ENCODE measurements at places on chromosomes 16 and 17. TPM values are rescaled to one million over a fixed set of nuclear protein-coding genes. Genes with fewer than 3 reads are reported as not detected.

Gene TMC5
- 9.9 TPM for total RNA-seq

Gene SLC16A6
- 0.24 TPM for total RNA-seq

Gene TAC4
- total RNA-seq = not detected

DNA sequence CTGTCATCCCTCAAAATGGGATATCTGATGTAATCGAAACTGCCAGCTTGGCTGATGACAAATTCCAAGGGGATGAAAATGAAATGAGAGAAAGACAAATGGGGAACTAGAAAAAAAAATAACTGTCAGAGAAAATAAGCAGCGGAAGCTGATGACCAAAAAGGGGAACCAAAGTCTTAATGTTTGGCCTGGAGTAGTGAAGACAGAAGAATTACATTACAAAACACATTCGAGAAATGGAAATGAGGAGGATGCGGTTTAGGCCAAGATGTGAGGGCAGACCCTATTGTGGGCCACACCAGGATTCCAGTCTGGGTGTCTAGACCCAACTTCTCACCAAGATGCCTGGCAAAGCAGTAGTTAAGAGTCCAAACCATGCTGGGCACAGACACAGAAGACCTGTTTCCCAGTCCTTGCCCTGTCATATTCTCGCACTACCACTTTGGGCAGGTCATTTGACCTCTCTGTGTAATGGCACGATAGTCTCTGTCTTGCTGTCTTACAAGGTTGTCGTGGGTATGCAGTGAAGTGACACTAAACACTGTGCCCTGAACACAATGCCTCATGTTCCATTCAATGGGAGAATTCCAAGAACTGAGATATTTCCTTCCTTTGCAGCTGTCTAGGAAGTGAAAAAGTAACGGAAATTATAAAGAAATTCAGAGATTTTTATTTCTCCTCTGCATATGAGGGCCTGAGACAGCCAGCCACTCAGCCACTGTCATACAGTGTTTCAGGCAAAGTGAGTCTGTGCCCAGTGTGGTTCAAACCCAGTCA lies 12.3 kb upstream of the CCL2 start:
- DNase-seq = no peak

GRCh38 chr16:89360760-89361435 lies 129.5 kb downstream of the ANKRD11 start:
- DNase-seq = no peak

Gene PRAC2
- not detected for total RNA-seq

GRCh38 chr16:80570106-80570478 lies 29.3 kb downstream of the DYNLRB2 start:
- no peak for DNase-seq

Gene CRYBA1
- total RNA-seq = not detected

- DNase-seq = no peak
These were observed 1.8 kb downstream of the CCDC78 start for GRCh38 chr16:724188-725040.

Gene HBA2
- not detected for total RNA-seq

DNA sequence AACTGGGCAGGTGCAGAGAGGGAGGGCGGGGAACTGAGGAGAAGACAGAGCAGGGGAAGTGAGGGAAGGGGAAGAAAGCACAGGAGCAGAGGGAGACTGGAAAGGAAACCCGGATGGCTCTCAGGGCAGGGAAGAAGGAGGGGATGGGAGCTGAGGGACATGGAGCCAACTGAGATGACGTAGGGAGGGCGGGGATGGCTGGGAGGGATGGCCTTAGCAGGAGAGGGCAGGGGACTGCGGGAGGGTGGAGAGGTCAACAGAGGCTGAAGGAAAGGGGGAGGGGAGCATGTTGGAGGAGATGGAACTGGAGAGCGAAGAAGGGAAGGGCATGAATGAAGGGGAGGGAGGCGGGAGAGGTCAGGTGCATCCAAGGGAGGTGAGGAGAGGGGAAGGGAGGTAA lies 81.9 kb downstream of the KCNJ12 start:
- no peak for DNase-seq

Gene CDYL2
- total RNA-seq = 17.0 TPM

Gene FBXO31
- 23.5 TPM for total RNA-seq

Gene GINS2
- total RNA-seq = 20.9 TPM

DNA sequence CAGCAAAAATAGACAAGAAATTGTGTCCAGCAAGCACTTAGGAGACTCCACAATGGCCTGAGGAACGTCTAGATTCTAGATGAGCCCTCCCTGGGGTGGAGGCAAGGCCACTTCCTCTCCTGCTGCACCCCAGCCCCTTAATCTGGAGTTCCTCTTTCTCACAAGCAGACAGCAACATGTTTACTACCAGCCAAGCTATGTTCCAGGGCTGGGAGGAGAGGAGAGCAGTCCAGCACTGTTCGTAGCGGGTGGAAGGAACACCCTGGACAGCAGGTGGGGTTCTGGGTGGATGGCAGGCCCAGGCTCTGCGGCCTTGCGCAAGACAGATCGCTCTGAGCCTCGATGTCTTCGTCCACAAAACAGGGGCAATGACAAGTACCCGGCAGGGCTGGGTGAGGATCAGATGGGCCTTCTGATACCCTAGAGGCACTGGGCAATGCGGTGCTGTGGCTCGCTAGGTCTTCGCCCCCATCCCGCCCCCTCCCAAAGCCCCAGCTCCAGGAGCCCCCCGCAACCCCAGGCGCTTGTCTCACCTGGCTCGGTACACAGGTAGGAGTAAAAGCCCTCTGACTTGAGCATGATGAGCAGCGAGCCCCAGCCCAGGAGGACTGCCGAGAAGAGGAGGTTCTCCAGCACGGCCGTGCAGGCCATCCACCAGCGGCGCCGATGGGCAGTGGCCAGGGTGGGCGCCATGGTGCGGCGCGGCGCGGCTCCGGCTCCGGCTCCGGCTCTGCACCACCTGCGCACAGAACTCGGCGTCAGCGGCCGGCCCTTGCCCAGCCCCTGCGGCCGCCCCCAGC lies 1.3 kb downstream of the SLC43A2 start:
- no peak for DNase-seq

Gene TBC1D3
- not detected for total RNA-seq

DNA sequence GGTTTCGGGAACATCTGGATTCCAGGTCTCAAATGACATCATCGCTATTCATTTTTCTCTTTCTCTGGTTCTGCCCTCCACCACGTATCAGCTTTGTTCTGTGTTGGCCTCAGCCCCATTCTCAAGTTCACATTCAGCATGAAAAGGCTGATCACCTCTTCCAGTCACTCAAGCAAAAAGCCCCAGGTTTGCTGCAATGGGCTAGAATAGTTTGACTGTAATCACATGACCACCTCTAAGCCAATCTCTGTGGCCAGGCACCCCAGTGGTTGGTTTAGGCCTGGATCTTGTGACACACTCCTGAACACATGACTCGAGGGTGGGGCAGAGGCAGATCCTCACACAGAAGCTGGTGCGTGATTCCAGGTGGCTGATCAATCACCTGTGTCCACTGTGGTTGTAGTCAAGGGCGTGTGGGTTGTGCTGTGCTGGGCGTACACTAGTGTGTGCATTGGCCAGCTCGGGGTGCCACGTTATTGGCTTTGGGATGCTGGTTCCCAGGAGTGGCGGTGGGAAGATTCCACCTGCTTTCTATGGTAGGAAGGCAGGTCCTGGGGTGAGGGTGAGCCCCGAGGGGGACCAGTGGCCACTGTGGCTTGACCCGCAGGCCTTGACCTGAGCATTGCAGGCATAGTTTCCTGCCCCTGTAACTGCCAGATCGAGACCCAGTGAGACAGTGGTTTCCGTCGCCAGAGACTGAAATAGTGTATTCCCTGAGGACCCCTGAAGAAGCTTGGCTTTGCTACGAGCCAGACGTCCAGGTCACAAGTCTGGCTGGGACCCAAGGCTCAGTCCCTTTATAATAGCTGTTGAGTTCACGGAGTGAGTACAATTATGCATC lies 12.0 kb downstream of the EEF2K start:
- no peak for DNase-seq

GRCh38 chr16:83023640-83024039 lies 396.9 kb downstream of the CDH13 start:
- no peak for DNase-seq

Gene DUS2
- total RNA-seq = 18.8 TPM

GRCh38 chr17:42774066-42774745 lies 957 bp downstream of the VPS25 start:
- DNase-seq = no peak
